ENCODE measurements at places on chromosomes 7 and 10.

- no peak for DNase-seq
These were observed 163.0 kb downstream of the KMT2E start for GRCh38 chr7:105177026-105177425.

DNA sequence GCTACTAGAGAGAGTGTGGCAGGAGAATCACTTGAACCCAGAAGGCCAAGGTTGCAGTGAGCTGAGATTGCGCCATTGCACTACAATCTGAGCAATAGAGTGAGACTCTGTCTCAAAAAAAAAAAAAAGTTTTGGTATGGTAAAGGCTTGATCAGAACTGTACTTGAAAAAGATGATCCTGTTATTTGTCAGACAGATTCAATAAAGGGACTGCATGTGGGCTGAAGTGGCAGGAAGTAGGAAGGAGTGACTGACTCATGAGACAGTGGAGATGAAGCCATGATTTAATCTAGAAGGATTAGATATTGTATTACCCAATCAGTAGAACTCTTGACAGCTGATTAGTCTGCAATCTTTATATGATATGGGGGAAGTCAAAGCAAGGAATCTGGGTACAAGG is 2.7 kb upstream of the TMEM254 start:
- DNase-seq, result no peak

DNA sequence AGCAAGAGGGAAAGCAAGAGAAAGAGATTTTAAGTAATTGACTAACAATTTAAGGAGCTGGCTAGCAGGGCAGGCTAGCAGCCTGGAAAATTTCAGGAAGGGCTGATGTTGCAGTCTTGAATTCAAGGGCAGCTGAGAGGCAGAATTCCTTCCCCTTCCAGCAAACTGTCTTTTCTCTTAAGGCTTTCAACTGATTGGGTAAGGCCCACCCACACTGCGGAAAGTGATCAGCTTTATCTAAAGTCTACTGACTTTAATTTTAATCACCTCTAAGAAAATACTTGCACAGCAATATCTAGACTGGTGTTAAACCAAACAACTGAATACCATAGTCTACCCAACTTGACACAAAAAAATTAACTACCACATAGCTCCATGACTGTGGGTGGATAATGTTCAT is 303.9 kb downstream of the FZD1 start:
- DNase-seq, result no peak

DNA sequence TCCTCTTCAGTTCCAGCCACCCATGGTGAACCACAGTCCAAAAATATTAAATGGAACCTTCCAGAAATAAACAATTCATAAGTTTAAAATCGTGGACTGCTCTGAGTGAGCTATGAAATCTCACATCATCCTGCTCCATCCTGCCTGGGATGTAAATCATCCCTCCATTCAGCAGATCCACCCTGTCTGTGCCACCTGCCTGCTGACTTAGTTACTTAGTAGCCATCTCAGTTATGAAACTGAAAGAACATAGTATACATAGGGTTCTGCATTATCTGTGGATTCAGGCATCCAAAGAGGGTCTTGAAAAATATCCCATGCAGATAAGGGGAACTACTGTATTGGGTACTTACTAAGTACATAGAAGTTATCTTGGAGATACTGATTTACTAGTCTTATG is 89.0 kb downstream of the ST8SIA6 start:
- DNase-seq, result no peak

- no peak for DNase-seq
These were observed 289.0 kb downstream of the TWIST1 start for GRCh38 chr7:18828260-18828993.

- DNase-seq, result no peak
These were observed 35.4 kb upstream of the WAC start for GRCh38 chr10:28497313-28498126.

DNA sequence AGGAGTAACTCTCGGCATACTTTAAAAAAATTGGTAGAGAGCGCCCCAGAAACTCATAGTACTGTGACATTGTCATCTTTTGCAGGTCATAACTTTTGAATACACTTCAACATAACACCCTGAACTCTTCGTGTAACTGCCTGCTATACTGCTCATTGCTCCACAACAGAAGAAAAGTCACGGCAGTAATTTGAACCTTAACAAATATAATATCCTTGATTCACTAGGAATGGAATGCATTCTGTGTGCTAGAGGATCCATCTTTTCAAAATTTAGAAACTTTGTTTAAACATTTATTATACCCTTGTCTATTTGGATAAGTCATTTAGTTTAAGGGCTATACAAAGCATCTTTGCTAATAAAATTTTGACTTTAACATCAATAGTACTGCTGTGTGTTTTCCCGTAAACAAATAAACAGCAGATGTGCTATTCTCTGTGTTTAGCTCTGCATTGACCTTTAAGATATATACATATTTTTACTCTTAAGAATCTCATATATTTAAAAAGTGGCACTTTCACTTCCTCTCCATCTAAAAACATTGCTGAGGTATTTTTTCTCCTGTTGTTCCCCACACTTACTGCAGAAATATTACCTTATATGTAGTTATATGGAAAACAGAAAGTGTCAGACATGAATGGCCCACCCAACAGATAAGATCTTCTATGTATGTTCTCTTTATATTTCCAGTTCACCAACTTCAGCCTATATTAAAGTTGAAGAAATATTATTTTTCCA is 217.6 kb upstream of the TMEM229A start:
- no peak for DNase-seq

DNA sequence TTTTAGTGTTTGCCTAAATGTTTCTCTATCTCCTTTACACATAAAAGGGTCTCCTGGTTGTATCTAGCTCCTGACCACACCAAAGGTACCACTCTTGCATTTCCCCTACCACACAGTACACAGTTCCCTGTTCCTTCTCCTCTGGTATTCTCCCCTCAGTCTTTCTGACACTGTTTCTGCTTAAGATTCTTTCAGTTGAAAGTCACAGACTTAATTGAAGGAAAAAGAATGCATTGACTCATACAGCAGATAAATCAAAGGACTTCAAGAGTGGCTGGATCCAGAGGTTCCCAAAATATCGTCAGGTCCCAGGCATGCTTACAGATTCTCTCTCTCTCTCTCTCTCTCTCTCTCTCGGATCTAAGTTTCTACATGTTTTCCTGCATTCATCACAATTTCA is 185.6 kb upstream of the LRGUK start:
- DNase-seq, result no peak

- DNase-seq, result no peak
These were observed 2.4 kb downstream of the MIOS start for GRCh38 chr7:7569081-7569527.

DNA sequence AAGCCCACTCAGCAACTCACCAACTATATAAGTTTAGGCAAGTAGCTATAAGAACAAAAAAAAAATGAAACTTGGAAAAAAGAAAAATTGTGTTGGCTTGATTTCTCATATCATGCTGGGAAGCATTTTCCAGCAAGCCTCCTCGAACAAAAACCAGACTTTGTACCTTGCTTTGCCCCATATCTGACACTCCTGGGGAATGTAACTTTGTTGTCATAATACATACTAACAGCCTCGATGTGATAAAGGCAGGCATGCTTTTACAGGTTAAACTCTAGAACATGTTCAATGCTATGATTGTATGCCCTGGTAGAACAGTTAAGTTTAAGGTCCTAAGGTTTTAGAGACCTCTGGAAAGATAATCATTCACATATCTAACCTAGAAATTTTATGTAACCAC is 11.6 kb downstream of the CFAP43 start:
- DNase-seq, result no peak

DNA sequence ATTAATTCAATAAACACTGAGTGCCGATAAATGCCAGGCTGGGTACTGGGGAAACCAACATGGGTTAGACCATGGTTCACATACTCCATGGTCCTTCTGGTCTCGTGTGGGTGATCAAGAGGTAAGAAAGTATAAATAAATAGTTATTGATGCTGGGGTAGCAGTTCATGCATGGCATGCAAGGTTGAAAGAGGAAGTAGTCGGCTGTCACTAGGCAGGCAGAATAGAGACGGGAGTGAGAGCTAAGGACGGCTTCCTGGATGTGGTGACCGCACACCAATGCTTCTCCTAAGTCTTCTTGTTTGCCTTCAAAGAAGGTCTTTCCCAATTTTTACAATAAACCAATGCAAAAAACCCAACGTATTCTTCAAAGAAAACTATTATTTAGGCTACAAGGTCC is 208.6 kb downstream of the ADAM12 start:
- DNase-seq, result no peak

DNA sequence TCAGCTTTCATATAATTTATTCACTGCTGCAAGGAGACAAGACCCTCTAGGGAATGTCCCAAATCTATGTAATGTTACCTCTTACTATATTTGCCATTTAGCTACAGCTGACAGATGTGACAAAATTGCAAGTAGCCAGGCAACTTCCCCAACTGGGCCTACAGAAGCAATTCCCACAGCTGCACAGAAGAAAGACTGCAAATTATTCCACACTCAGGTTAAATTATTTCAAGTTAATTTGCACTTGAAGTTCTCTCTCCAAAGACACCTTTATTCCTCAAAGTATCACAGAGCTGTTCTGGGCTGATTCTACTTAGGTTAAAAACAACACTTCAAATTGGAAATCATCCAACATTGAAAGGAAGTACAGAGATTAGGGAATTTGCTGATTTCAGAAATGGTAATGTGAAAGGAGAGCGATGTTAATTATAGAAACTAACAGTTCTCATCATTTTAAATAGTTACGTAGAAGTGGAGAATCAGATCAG is 133.6 kb downstream of the THSD7A start:
- no peak for DNase-seq

DNA sequence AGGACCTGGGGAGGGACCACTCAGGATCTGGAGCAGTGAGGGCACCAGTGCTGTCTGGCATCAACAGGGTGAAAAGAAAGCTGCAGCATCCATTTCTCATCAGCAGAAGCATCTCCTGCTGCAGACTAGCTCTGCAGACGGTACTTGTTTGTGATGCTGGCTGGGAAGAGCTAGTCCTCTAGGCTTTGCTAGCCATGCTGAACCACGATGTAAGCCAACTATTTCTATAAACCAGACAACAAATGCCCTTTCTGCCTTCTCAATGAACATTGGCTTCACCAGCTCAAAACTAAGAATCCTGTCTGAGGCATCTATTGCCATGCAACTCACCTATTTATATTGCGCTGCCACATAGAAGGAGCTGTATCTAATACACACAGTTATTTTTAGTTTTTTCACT is 65.6 kb downstream of the CTTNBP2 start:
- no peak for DNase-seq

DNA sequence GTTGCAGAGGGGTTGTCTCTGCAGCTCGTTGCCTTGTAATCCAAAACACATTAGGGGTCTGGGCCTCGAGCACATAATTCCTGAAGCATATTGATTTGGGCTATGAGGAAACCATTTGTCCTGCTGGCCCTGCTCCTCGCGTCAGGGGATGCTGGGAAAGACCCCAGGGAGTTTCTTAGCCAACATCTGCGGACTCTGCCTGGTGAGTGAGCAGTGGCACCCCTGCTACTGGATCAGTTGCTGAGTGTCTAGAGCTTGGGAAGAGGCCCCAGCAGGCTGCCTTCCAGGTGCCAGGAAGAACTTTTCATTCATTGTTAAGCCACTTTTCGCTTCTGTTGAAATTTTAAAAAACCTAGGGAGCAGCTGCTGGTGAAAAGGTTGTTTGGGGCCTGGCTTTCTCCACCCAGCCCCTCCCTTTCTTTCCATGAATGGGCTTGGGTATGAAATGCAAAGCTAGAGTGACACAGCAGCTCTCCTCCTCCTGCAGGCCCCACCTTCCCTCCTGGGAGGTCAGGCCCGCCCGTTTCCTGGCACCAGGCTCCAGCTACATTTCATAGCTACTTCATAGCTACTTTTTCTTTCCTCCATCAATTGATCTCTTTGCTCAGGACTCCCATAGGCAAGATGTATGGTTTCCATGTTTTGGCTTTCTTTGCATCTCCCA is 26.8 kb downstream of the TACR2 start:
- no peak for DNase-seq

DNA sequence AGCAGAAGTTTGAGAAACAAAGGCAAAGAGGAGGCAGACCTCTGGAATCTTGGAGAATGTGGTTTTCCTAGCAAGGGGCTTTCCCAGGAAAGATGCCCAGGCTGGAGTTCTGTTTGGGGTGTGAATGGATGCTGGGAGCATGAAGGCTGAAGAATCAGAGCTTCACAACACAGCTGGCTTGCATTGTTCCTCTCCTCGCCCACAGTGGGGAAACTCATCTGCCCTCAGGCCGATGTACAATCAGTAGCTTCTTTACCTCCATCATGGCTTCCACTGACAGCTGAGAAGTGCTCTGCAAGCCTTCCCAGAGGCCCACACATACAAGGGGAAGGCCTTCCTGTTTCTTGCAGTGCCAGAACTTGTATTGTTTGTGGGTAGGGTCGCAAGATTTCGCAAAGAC is 90.8 kb upstream of the HECTD2 start:
- DNase-seq, result no peak

- DNase-seq, result no peak
These were observed 664.9 kb downstream of the SUGCT start for GRCh38 chr7:40799493-40800403.

GRCh38 chr7:24312588-24312987 is 28.6 kb downstream of the NPY start:
- no peak for DNase-seq

GRCh38 chr7:30330134-30331111 is 46.0 kb downstream of the ZNRF2 start:
- no peak for DNase-seq

- DNase-seq, result no peak
These were observed 23.2 kb upstream of the LAMB1 start for GRCh38 chr7:108026116-108026515.

- no peak for DNase-seq
These were observed 314.2 kb upstream of the GNAI1 start for GRCh38 chr7:79820387-79820786.

- no peak for DNase-seq
These were observed 6.6 kb upstream of the PON1 start for GRCh38 chr7:95330961-95331337.

- no peak for DNase-seq
These were observed 4.6 kb downstream of the MARVELD1 start for GRCh38 chr10:97718178-97718577.

DNA sequence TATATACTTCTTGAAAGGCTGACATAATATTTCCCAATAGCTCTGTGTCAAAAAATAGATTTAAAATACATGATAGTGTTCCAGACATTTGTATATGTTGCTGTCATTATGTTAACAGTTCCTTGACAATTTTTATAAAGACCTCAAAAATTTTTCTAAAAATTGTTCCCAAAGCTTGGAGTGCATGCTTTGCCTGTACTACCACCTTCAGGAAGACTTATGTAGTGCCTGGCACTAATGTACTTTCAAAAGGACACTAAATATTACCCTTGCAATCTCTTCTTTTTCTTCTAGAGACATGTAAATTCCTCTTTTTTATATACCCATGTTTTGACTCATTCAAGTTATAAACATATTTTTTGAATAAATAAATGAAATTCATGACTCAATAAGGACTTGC is 48.0 kb upstream of the SP8 start:
- DNase-seq, result no peak

- no peak for DNase-seq
These were observed 196.5 kb downstream of the HERPUD2 start for GRCh38 chr7:35498416-35498815.

DNA sequence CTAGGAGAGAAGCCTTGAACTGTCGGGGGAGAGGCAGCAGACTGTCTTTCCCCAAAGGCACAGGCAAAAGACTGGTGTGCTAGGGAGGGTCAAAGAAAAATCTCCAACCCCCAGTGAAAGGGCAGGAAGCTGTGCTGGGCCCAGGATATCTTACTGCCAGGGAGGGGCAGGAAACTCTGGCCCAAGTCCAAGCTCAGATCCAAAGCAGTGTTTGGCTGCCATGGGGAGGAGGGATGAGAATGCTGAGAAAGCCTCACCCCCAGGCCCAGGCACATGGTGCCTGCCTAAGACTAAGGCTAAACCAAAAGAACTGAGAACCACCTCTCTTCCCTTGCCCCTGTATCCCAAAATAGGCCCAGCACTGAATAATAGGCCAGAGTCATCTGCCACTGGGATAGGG is 171.2 kb downstream of the PLPP4 start:
- DNase-seq, result no peak

Data from endothelial cell (in vitro differentiated cells).